NCI-H1417 treated with DMSO at 0.1 percent for 48 hours (cell line): ENCODE measurements at places on chromosomes 1 and 21.

DNA sequence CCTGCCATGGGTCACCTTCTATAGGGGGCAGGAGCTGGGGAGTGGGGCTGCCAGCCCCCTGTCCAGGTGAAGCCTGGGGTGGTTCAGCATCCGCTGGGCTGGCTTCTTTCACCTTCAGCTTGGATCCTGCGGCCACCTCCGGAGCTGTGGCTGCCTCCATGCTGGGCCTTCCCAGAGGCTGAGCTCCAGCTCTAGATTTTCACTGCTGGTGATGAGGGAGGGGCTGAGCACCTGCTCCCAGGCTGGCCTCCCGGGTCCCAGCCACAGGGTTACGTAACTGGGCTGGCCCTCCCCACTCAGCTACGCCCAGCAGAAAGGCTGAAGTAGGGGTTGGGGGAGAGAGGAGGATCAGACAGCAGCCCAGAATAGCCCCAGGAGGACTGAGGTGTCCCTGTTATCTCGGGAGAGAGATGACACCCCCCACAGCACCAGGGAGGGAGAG, at the start of gene MYBPHL:
Gene MYBPHL (minus strand): TSS at position 180 of the 442 bp plus-strand sequence. CDS start 20 bp downstream, at position 160.
- DNase-seq, result no peak

GRCh38 chr1:56123421-56123820, 455.9 kb downstream of the PLPP3 start:
- DNase-seq, result no peak

DNA sequence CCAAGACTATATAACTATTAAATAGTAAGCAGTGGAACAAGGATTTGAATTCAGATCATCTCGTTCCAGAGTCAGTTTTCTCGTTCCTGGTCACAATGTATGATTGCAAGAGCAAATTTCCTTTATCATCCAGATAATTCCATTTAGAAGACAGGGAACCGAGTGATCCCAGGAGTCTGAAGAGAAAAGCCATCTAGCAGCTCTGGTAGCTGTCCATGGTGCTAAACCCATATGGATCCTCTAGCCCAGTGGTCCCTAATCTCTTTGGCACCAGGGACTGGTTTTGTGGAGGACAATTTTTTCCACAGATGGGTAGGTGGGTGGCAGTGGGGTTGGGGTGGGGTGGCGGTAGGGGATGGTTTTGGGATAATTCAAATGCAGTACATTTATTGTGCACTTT, 229.4 kb downstream of the PTPRU start:
- DNase-seq, result no peak

DNA sequence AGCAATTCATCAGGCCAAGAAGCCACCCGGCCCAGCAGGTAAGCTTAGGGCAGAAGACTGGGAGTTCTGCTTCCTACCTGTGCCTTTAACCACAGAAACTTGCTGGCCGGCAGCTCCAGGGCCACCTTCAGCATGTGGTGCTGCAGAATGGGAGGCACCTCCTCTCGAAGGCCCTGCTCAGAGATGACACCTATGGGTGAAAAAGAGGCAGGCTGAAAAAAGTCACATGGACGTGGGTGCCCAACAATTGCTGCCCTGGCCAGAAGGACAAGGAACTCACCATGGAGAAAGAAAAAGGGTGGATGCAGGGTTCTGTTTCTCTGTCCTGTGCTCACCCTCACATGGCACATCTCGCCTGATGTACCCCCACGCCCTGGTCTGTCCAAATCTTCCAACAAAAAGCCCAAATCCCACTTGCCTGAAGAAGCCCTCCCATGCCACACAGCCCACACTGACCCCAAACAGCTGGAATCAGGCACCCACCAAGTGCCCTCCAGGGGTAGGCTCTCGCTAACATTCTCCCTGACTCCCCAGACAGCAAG, 33.0 kb downstream of the URB1 start:
- no peak for DNase-seq

- no peak for DNase-seq
Measured at GRCh38 chr1:173554541-173555250, 48.2 kb downstream of the SLC9C2 start.
